ENCODE measurements at places on chromosomes 7 and 10. TPM values are rescaled to one million over a fixed set of nuclear protein-coding genes. Genes with fewer than 3 reads are reported as not detected.

The KCND2 gene
- not detected for polyA plus RNA-seq

DNA sequence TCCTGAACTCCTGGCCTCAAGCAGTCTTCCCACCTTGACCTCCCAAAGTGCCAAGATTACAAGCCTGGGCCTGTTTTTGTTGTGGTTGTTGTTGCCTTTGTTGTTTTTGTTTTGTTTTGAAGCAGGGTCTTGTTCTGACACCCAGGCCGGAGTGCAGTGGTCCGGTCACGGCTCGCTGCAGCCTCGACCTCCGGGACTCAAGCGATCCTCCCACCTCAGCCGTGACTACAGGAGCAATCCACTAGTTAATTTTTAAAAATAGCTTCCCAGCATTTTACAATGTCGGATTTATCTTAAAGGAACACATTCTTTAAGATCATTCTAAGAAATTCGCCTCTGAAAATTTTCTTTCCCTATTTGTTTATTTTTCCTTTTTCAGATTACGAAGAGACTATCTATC is 27.7 kb upstream of the AP5Z1 start:
- H3K4me1 ChIP-seq = peaks cover 42% of the 10 kb centered on the region
- H3K36me3 ChIP-seq = no peaks in the 10 kb centered on the region
- H3K4me3 ChIP-seq = no peak overlapping the region
- H3K27me3 ChIP-seq = no peaks in the 10 kb centered on the region

DNA sequence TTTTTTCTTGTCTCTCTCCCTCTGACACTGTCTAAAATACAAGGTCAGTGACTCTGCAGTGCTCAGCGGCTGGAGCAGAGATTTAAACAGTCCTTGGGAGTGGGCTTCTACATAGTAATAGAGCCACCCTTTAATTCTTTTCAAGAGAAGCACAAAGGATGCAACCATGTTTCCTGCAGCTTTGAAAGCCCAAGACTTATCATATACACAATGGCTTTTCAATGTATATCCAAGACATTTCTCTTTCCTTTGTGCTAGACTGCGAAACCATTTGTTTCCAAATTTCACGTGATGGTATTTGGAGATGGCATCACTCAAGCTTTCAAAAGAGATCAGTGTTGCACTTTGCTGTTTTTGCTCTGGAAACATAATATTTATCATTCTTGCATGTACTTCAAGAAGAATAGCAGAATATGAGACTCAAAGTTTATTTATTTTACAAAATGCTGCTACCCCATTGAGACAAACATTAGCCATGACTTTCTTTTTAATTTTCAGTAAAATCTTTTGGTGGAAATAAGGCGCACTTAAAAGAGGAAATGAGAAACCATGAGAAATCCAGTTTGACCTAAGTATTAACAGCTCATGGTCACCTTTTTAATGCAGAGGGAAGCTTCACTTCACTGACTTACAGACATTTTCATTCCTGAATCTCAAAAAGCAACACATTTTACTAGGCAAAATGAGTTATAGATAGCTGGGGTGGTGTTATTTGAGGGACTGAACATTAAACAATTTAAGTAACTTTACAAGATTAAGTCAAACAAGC is 76.6 kb downstream of the SEMA3C start:
- H3K36me3 ChIP-seq = no peaks in the 10 kb centered on the region
- H3K27ac ChIP-seq = no peak overlapping the region
- DNase-seq = no peak
- no peaks in the 10 kb centered on the region for H3K4me1 ChIP-seq

DNA sequence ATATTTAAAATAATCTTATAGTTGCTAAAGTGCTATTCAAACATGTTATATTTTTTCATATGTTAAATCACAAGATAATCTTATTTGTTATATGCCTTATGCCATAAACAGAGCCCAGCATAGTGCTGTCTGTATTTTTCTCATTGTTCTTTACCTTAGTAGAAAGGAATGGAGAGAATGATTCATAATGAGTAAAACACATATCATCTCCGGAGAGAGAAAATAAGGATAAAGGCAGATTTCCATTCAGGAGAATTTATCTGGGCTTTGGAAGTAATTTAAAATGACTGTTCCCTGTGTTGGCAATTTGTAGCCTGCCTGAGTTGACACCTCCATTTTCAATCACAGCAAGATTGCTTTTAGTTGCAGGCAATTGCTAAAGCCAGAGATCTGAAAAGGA is 30.2 kb downstream of the CHN2 start:
- H3K27me3 ChIP-seq = no peaks in the 10 kb centered on the region
- H3K36me3 ChIP-seq = no peaks in the 10 kb centered on the region
- H3K4me1 ChIP-seq = no peaks in the 10 kb centered on the region
- H3K4me3 ChIP-seq = no peak overlapping the region
- H3K27ac ChIP-seq = no peak overlapping the region
- no peak for DNase-seq

DNA sequence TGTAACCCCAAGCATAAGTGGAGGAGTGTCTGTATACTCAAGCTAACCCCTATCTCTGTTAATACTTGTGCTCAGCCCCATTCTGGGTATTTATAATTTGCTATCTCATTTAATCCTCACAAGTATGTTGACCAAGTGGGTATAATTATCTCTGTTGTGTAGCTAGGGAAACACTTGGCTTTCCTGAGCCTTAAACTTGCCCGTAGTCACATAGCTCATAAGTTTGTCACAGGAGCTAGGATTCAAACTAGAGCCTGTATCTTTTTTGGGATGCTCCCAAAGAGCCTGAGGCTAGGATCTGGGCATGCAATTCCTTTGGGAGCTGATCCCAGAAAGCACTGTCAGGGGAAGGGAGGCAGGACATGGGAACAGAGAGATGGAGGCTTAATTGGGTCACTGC is 377.4 kb downstream of the GALNT17 start:
- DNase-seq = no peak
- H3K36me3 ChIP-seq = no peaks in the 10 kb centered on the region
- no peak overlapping the region for H3K4me3 ChIP-seq
- no peak overlapping the region for H3K27ac ChIP-seq
- H3K4me1 ChIP-seq = no peaks in the 10 kb centered on the region
